ENCODE measurements at places on chromosomes 1 and 21. TPM values are rescaled to one million over a fixed set of nuclear protein-coding genes. Genes with fewer than 3 reads are reported as not detected.
A peak's percentile ranks its signal among the peaks of the same experiment; 100 is the strongest.

The PRRX1 gene
- not detected for total RNA-seq

The PLPPR4 gene
- total RNA-seq: not detected

The DENND4B gene
- 15.2 TPM for total RNA-seq

The FCRL1 gene
- total RNA-seq: not detected

- DNase-seq: peak; percentile 89
Observed at GRCh38 chr1:24201941-24202440, 14.9 kb upstream of the IFNLR1 start.

- no peak for DNase-seq
Observed at GRCh38 chr1:237702161-237702560, 188.6 kb downstream of the ZP4 start.
